Bronchial epithelial cell (primary cell): ENCODE measurements at places on chromosomes 11 and 22. TPM values are rescaled to one million over a fixed set of nuclear protein-coding genes. Genes with fewer than 3 reads are reported as not detected.

Gene OR8D4
- not detected in 2 replicates for total RNA-seq

Gene NCAM1
- under 0.01 TPM in 1 of 2 replicates, not detected in the other for total RNA-seq

- DNase-seq, result no peak
Measured at GRCh38 chr11:109747839-109748238, 325.8 kb downstream of the C11orf87 start.

Gene TPBGL
- not detected in 2 replicates for total RNA-seq

- peak; percentile 14 for DNase-seq
Measured at GRCh38 chr11:11464555-11464954, 111.5 kb upstream of the CSNK2A3 start.

DNA sequence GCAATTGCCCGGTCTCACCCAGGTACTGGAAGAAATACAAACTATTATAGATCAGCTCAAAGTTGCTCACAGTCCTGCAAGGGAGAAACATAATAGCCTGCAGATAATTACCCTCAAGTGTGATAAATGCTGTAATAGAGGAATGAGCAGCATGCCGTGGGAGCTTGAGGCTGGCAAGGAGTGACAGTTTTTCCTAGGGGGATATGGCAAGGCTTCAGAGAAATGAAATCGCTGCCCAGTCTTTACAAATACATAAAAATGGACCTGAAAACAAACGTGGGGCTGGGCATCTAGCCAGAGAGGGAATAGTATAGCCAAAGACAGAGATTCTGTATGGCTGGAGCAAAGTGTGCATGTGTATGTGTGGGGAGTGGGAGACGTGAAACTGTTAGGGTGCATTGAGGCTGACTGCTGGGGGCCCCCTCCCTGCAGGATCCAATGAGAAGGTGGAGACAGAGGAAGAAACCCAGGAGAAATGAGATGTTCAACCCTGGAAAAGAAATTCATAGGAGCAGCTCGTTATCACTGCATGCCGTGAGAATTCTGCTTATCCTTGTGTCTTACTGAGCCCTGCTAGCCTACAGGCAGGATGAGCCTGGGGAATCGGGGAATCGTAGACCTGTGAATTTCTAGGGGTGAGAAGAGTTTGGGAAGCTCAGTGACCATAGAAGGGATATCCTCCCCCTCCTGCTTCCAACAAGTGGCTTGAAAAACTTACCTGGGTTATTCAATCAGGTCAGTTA is 167.0 kb downstream of the LDLRAD3 start:
- no peak for DNase-seq

DNA sequence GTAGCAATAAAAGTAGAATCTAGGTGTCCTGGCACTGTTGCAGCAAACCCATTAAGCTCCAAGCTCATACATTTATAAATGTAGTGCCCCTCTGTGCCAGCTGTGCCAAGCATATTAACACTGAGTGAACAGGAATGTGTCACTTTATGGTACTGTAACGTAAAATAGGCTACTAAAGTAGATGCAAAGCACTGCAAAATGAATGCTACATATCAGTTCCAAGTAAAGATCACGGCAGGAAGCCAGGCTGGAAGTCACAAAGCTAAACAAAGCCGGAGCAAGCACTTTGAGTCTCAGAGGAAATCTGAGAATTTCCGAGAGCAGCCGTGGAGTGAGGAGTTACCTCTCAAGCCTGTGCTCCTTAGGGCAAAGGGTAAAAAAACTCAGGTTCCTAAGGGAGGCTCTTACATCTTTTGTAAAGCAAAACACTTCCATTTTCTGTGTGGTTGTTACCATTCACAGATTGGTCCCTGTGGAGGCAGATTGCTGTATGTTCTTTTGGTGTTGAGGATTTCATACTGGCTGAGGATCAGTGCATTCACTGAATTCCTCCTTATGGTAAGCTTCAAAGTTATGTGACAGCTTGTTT is 85.7 kb downstream of the WNT11 start:
- DNase-seq, result no peak

Gene DDX25
- not detected in 2 replicates for total RNA-seq

DNA sequence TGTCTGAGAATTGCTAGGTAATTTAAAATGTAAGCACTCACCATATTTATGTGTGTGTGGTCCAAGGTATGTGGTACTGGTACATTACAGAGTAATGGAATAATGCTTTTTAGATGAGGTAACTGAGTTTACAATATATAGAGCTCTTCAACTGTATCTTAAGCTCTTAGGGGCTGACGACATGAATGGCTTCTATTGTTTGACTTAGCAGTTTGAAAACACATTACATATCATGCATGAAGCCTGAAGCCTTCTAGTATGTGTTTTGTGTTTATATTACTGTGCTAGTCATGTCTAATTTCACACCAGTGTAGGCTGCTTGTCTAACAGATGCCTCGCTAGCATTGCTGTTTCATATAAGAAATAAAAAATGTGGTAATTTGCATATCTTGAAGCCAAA is 37.2 kb downstream of the GAS2 start:
- DNase-seq, result peak; percentile 38

DNA sequence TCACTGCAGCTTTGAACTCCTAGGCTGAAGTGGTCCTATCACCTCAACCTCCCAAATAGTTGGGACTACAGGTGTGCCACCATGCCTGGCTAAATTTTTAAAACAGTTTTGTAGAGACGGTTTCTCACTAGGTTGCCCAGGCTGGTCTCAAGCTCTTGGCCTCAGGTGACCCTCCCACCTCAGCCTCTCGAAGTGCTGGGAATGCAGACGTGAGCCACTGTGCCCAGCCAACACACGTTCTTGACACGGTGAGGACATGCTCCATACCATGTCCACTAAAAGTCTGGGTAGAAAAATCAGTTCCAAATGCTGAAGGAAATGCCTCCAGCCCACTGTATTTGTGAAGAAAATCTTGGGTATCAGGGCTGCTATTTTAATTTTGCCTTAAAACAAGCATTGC is 46.9 kb downstream of the PDHX start:
- no peak for DNase-seq

Gene CDC45
- 0.26 and 1.2 TPM in 2 replicates for total RNA-seq

GRCh38 chr11:48161951-48162884 is 54.4 kb upstream of the OR4B1 start:
- no peak for DNase-seq

DNA sequence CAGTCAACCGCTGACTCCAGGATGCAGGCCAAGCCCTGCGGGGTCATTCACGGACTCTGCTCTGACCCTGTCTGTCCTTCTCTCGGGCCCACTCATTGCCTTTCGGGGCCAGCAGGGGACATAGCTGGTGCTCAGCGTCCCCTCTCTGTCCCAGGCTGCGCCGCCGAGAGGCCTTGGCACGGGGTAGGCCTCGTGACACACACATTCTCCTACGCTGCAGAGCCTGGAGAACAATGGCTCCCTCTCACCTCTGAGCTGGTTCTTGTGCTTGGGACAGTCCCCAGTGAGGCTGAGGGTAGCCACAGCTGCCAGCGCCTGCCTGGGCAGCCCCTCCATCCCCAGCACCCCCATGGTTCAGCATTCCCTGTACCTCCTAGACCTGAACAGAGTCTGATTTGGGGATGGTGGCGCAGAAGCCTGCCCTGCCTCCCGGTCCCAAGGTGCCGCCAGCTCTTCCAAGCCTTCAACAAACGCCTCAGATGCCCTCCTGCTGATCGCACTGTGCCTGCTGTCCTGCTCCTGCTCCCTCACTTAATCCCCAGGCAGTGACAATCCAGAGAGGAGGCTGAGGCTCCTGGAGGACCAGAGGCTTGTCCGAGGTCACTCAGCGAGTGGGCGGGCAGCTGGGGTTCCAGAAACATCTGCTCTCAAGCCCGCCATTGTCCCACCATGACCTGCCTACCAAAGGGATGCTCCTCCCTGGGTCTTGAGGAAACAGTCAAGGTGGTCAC is 30.4 kb downstream of the DUSP8 start:
- DNase-seq, result no peak

GRCh38 chr11:106475181-106475580 is 397.7 kb downstream of the AASDHPPT start:
- no peak for DNase-seq

GRCh38 chr11:93652161-93652597 is 9.3 kb upstream of the CEP295 start:
- peak; percentile 30 for DNase-seq

DNA sequence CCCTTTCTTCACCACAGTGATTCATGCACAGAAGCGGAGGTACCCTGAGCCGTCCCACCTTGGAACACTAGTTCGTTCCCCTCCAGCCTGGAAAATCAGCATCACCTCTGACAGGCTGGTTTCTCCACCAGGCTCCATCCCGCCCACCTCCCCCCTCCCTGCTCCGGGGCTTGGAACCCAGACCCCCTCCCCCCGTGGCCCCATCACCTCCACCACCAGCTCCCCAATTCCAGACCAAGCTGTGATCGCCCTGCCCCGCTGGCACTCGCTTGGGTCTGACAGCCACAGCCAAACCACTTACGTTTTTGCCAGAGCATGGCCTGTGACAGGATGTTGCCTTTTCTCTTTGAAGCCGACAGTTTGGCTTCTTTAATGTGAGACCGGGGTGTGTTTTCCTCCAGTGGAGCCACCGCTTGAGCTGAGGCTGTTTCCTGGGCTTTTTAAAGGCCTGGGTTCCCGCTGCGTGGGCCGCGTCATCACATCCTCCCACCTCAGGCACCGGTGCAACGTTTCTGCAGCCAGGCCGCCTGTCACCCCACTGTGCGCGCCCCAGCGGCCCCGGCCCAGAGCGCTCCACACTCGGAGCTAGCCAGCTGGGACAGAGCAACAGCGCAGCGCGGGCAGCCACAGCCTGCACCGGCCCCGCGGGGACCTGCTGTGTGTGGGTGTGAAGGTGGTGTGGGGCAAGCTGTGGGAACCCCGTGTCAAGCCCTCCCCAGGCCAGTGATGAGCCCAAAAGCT is at the start of gene POU2AF1:
POU2AF1 (minus strand) TSS at position 415 of the 741 bp plus-strand sequence; CDS start at position 317, 98 bp downstream.
- no peak for DNase-seq

Gene MS4A6E
- total RNA-seq, result not detected in 2 replicates

DNA sequence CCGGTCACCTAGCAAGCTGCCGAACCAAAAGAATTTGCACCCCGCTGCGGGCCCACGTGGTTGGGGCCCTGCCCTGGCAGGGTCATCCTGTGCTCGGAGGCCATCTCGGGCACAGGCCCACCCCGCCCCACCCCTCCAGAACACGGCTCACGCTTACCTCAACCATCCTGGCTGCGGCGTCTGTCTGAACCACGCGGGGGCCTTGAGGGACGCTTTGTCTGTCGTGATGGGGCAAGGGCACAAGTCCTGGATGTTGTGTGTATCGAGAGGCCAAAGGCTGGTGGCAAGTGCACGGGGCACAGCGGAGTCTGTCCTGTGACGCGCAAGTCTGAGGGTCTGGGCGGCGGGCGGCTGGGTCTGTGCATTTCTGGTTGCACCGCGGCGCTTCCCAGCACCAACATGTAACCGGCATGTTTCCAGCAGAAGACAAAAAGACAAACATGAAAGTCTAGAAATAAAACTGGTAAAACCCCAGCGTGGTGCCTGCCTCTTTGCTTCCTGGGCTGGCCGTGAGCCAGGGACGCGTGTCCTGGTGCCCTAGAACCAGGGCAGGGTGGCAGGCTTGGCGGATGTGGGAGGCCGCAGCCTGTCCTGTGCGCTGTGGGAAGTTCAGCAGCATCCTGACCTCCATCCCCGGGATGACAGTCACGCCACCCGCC is 13.2 kb downstream of the CCND1 start:
- DNase-seq, result no peak

Gene PNPLA5
- not detected in 2 replicates for total RNA-seq

Gene OR52H1
- 0.38 TPM in 1 of 2 replicates, not detected in the other for total RNA-seq

DNA sequence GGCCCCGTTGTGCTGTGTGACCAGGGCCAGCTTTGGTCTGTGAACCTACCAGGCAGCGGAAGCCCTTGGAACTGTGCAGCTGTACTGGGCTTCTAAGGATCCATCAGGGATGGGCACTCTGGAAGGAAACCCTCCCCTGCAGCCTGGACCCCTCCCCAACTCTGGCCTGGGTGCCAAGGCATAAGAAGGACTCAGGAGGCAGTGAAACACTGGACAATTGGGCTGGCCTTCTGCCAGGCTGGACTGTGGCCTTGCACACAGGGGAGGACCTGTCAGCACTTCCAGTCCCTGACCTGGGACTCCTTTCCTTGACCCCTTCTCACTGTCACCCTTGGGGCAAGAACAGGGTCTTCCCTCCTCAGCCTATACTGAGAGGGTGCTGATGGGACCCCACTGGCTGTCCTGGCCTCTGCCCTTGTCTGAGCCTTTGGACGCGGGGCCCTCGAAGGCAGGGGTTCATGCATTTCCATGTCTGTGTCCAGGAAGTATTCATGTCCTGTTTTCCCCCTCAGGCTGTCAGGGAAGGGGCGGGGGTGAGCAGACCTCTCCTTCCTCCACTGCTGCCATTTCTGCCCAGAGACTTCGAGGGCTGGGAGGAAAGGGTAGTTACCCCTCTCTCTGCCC is 39.6 kb downstream of the PDE2A start:
- no peak for DNase-seq

GRCh38 chr11:35232891-35233330 is 93.9 kb downstream of the CD44 start:
- DNase-seq, result peak; percentile 57

DNA sequence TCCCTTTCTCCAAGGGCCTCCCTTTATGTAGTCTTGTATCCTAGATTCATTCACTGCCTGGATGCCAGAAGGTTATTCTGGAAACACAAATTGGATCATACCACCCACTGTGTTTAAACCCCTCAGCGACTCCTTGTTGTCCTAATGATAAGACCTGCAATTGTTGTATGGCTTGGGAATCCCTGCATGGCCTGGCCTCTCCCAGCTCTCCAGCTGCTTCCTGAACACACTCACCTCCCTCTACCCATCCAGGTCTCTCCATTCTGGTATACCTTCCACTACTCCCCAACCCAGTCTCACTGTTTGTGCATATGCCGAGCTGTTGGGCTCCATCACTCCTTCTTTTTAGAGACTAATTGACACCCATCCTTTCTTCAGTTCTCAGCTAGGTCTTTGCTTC is 124.3 kb upstream of the ALX4 start:
- no peak for DNase-seq

DNA sequence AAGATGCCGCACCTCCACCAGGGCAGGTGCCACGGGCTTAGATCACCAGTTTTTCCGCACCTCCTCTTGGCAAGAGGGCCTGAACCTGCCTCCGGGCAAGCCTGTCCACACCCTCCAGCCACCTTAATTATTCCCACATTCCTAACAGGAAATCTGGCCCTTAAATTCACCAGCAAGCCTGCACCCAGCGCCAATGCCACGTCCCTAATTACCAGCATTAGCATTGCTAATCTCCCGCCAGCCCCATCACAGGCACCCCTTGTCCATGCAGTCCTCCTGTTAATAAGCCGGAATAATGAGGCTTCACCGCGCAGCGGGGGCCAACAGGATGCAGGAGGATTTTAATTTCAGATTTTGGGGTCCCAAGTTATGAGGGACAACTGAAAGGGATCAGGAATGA is 69.7 kb downstream of the PHF21B start:
- no peak for DNase-seq

Gene SLC29A2
- total RNA-seq, result 1.9 and 2.1 TPM in 2 replicates

DNA sequence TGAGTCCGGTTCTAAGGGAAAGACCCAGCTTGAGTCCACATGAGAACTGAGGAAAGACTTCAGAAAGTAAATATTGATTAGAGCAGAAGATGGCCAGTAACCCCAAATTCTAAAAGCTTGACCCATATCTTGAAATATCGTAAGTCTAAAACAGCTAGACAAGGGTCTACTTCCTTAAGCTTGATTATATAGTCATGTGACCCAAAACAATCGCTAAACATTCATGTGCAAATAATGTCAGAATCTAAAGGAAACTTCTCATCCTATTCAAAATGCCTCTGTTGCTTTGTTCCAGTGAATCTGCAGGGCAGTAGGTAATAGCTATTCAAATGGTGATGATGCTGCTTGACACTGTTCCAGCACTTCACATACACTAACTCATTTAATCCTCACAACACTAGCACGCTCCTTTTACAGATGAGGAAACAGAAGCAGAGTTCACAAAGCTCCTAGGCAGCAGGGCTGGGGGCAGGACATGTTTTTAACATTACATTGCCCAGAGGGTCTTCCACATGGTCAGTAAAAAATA is 52.6 kb downstream of the TCF20 start:
- DNase-seq, result no peak

GRCh38 chr22:35684270-35684700 is 33.4 kb upstream of the APOL5 start:
- peak; percentile 30 for DNase-seq
